ENCODE measurements at places on chromosomes 1 and 21.

- no peak for DNase-seq
Measured at GRCh38 chr1:108316545-108316944, 72.7 kb upstream of the NBPF4 start.

DNA sequence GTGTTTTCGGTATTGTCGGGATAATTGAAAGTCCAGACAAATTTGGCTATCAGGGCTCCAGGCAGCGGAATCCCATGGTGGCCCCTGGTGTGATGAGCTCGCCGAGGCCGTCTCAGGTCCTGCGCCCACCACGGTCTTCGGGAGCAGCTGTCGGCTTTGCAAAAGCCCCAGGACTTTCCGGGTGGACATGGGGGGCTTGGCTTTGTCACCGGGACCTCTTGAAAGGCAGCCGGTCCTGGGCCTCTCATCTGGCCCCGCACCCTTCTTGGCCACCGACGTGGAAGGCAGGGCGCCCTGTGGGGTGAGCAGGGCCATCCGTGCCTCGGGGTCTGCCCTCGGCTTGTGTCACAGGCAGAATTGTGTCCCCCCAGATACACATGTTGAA, 87.1 kb upstream of the ACTRT2 start:
- no peak for DNase-seq

GRCh38 chr21:36544545-36544944, 64.6 kb upstream of the CLDN14 start:
- no peak for DNase-seq

DNA sequence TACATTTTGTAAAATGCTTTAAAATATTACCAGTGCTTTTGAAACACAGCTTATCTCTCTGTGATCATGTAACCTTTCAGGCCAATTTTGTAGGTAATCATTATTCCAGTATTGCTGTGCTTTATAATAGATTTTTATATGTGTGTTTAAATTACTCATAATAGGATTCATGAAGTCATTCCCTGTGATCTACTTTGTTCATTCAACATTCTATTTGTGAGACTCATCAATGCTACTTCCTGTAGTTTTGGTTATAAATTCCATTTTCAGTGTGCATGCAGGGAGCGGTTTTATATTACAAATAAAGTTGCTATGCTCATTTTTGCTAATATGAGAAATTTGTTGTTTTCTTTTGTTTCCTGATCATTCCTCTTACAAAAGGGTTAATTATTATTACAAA, 4.1 kb upstream of the OR2M5 start:
- no peak for DNase-seq

DNA sequence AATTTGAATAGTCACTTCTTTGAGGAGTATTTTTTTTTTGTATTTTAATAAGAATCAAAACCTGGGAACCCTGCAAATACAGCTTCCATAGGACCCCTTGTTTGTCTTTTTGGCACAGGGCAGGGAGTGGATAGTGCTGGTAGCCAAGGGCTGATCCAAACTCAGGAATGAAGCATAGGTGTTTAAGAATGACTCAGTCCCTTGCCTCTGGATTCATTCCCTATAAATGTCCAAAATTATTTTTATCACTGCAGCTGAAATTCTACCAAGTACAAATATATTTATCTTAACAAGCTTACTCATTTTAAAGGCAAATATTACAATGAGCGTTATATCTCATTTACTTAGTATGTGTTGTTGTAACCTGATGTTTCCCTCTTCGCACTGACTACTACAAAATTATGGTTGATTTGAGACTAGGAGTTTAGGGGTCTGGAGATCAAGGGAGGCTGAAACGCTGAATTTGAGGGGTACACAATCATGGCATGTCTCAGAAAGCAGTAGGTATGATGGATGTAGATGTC, 278.6 kb upstream of the LYPLAL1 start:
- no peak for DNase-seq

DNA sequence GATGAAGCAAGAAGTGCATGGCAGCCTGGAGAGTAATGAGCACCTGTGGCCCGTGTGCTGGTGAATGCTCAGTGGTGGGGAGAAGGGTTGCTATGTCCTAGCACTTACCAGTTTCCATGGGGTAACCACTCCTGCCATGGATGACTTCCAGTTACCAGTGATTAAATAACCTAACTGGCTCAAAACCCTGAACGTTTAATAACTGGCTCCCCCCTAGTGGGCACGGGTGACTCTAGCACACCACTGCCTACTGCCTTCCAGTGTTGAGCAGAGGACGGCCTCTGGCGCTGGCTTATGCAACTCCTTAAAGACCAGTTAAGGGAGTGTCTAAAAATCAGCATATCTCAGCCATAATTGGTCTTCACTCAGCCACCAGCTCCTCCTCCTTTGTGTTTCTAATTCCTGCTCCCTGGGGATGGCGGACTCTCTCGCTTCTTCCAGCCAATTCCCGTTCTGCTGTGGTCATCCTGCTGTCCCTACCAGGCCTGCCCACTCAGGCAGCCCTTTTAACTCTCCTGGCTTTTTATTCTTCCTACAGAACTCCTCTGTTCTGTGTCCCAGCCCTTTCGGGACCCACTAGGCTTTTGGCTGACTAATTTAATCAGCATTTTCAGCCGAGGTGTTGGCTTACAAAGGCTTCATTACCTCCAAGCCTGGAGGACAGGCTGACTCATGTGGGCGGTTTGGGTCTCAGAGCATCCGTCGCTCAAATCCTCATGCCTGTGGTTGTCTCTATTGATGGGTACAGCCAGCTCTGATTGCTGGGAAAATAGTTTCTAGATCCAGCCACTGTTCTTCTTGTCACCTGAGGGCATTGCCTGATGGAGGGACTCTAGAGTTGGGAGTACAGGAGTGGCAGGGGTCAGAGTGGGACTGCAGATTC, 332.4 kb downstream of the CAMTA1 start:
- no peak for DNase-seq

DNA sequence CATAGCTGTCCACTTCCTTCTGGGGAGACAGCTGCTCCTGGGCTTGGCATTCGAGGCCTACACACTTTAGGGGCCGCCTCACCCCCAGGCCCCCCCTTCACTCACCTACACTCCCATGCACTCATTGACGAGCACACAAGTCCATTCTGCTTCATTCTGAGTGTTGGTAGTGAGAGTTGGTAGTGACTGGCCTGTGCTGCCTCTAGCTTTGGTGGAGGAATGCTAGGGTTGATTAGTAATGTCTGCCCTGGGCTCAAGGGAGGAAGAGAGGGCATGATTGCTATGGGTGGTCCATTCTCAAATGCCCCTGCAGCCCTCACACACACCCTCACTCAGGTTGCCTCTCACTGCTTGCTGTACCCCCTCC, 30.4 kb downstream of the TRIM11 start:
- DNase-seq, result no peak

DNA sequence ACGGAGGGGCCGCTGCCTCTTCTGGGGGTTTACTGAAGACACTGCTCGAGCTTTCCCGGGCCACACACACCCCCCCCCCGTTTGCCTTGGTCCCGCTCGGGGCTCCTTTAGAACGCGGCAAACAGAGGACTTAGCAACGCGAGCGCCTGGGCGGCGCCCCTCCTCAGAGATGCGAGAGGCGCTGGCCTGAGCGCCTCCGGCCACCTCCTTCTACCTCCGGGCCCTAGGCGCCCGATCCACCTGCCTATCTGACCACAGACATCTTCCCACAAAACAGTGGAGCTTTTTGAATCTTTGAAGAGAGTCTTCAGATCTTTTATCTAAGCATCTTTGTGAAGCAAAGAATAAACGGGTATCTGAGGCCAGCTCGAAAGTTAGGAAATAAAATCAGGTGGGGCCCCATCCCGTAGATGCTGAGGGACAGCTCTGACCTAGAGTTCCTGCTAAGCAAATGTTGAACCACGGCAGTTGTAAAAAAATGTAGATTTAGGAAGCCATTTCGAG, 436 bp upstream of the TTLL7 start:
- peak; percentile 38 for DNase-seq

- DNase-seq, result no peak
Measured at GRCh38 chr1:69321311-69321710, 246.4 kb upstream of the LRRC7 start.

- no peak for DNase-seq
Measured at GRCh38 chr1:101059945-101060542, 34.5 kb upstream of the DPH5 start.

GRCh38 chr1:64654519-64655341, 90.1 kb upstream of the RAVER2 start:
- peak; percentile 2 for DNase-seq

GRCh38 chr1:5611851-5612250, 380.4 kb downstream of the NPHP4 start:
- DNase-seq, result no peak

GRCh38 chr21:25490742-25491141, 116.5 kb downstream of the MRPL39 start:
- no peak for DNase-seq

GRCh38 chr1:28087614-28088167, 719 bp downstream of the EYA3 start:
- DNase-seq, result peak; percentile 7

DNA sequence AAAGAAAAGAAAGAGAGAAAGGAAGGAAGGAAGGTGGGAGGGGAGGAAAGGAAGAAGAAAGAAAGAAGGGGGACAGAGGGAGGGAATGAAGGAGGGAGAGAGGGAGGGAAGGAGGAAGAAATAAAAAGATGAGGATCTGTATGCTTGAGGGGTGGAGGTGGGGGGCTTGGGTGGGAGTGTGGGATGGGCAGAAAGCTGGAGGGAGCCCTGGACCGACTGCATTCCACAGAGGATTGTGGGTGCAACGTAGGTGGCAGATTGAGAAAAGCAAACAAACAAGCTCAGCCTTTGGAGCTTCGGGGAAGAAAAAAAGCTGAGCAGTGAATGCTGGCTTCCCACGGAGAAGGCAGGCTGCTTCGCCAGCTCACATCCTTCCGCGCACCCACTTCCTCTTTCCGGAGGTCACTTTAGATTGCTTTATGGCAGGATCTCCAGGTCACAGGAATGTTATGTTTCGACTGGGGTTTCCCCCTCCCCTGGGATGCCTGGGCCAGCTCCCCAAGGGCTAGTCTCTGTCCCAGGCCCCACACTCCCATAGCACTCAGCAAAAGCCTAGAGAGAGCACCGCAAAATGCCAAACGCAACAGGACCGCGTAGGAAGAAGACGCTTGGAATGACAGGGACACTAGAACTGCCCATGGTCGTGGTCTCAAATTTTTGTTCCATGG, 20.7 kb upstream of the LGALS8 start:
- peak; percentile 21 for DNase-seq

GRCh38 chr1:108889706-108890384, 13.1 kb downstream of the GPSM2 start:
- DNase-seq, result no peak

- no peak for DNase-seq
Measured at GRCh38 chr1:183306317-183307042, 111.7 kb downstream of the NMNAT2 start.

DNA sequence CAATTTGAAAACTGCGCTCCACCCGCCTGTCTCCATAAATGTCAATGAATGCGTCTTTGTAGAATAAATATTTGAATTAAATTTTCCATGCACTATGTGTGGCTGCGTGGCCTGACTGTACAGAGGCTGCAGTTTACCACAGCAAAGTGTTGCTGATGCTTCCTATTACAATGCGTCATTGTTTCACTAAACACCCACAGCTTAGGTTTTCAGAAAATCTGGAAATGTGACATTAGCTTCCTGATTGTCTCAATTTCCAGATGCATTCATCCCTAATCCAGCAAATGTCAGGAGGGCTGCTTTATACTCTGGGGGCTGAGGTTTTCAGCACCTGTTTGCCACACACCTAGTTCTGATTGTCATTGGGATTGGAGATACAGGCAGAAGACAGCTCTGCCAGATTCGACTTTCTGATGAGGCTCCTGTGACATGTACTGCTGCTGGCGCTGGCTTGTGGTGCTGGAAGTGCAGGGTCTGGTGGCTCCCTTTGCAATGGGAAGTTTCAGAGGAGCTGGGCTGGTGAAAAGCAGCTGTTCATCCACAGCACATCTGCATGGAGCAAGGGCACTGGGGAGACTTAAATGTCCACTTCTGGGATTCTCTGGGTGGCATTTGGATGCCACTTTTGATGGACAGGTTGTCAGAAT, 40.0 kb downstream of the URB2 start:
- no peak for DNase-seq

DNA sequence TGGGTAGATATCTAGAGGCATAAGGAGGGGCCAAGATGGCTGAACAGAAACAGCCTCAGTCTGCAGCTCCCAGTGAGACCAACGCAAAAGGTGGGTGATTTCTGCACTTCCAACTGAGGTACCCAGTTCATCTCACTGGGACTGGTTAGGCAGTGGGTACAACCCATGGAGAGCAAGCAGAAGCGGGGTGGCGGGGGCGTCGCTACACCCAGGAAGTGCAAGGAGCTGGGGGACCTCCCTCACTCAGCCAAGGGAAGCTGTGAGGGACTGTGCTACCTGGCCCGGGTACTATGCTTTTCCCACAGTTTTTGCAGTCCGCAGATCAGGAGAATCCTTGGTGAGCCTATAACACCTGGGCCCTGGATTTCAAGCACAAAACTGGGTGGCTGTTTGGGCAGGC, 26.0 kb downstream of the KIFAP3 start:
- no peak for DNase-seq

DNA sequence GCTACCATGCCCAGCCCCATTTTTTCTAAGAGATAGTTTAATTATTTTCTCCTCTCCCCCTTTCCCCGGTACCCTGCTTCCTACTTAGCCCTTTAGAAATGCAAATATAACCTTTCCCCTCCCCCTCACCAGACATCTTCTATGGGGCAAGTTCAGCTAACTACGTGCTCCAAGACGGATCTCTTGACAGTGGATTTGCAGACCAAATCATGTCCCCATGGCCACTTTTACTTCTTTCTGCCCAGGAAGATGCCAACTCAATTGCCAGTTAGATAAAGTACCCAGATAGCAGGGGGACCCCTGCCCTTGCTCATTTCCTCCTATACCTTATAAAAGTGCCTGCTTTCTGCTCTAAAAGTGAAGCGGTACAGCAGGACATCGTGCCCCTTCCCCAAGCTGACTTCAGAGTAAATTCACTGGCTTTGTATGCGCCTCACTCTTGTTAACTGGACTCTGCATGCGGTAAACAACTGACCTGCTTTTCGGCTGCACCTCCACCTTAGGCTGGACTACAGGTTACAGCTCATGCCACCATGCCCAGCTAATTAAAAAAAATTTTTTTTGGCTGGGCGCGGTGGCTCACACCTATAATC, 7.4 kb downstream of the DNAJC11 start:
- DNase-seq, result no peak

DNA sequence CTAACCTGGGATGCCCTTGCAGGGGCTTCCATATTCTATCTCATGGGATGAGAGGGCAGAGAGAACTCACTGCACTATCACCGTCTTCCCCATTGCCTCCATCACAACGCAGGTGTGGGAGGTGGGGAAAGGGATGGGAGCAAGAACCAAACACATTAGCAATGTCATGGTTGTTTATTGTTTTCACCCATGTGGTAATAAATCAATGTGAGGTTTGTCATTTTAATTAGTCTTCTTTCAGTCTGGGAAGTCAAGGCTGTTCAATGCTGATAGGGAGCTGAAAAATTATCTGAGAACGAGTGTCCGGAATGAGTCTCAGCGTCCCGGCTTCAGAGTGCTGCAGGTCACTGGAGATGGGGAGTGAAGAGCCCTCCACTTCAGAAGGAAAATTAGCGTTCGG, 268.5 kb downstream of the DUSP10 start:
- no peak for DNase-seq

Data from CD4-positive, alpha-beta T cell treated with Interleukin-6 for 4 hours (primary cell).